ENCODE measurements at places on chromosomes 2 and 18.

GRCh38 chr2:212136216-212136795 is 402.3 kb downstream of the ERBB4 start:
- no peak for DNase-seq

GRCh38 chr2:233404222-233404621 is 49.9 kb downstream of the DGKD start:
- no peak for DNase-seq

- no peak for DNase-seq
These were observed 61.4 kb downstream of the PRPF40A start for GRCh38 chr2:152655880-152656279.

- no peak for DNase-seq
These were observed 78.4 kb downstream of the CLHC1 start for GRCh38 chr2:55153584-55154299.

GRCh38 chr2:46163098-46163430 is 134.1 kb upstream of the EPAS1 start:
- DNase-seq: no peak

DNA sequence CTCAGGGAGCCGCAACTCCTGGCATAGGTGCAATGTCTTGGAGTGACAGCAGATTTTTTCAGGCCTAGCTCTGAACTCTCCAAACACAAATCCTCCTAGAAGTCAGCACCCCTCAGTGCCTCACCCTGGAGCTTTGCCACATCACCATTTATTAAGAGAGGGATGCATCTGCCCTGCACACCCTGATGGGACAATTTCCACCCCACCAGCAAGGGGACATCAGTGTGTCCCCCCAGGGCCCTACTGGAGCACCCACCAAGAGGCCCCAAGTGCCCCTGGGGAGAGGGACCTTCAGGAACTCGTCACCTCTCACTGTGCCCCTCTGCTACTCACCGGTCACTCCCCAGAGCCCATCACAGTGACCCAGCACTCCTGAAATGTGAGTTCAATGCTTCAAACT is 144.7 kb downstream of the NDUFA10 start:
- DNase-seq: no peak

DNA sequence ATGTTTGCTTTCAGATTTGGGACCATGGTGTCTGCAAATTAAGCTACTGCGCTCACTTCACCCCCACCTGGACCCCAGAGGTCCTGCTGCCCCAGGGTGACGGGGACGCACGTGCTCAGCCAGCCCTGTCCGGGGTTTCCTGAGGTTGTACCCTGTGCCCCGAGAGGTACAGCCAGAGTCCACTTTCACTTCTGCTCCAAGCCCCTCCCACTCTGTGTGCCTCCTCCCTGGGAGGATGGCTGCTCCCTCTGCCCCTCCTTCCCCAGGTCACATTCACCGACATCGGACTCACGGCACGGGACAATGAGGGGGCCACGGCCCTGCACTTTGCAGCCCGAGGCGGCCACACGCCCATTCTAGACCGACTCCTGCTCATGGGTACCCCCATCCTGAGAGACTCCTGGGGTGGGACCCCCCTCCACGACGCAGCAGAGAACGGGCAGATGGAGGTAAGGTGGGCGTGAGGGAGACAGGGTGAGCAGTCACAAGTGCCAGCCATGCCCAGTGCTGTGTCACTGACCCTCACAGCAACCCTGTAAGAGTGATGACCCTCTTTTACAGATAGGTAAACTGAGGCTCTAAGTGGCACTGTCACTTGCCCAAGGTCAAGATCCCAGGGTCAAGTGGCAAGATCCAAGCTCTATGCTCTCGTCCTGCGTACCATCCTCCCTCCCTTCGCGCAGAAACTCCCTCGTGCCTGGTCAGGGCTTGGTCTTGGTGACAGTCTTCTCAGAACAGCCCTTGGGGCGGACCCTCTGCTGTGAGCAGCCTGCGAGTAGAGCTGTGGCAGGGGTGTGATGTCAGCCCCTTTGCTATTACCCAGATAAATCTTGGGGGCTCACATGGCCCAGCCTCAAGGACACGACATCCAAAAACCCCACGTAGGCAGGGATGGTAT is 7.6 kb downstream of the ESPNL start:
- no peak for DNase-seq

DNA sequence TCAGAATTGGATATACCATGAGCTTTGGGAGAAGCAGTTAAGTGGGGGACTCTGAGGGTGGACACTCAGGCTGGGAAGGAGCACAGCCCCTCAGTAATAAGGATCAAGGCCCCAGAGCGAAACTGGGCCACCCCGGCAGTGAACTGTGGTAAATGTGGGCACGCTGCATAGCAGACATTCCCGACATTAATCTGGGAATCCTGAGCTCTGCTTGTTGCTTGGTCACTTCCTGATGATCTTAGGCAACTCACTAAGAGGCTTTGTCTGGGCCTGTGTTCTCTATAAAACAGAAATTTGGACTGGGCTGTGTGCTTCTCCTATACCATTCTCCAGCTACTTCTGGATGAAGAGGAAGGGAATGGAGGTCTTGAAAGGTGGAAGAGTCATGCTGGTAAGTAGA is 4.8 kb downstream of the TGFBRAP1 start:
- no peak for DNase-seq

GRCh38 chr18:59633961-59634485 is 63.2 kb downstream of the CCBE1 start:
- DNase-seq: no peak

GRCh38 chr18:49185623-49186022 is 234.9 kb upstream of the SMAD7 start:
- no peak for DNase-seq

DNA sequence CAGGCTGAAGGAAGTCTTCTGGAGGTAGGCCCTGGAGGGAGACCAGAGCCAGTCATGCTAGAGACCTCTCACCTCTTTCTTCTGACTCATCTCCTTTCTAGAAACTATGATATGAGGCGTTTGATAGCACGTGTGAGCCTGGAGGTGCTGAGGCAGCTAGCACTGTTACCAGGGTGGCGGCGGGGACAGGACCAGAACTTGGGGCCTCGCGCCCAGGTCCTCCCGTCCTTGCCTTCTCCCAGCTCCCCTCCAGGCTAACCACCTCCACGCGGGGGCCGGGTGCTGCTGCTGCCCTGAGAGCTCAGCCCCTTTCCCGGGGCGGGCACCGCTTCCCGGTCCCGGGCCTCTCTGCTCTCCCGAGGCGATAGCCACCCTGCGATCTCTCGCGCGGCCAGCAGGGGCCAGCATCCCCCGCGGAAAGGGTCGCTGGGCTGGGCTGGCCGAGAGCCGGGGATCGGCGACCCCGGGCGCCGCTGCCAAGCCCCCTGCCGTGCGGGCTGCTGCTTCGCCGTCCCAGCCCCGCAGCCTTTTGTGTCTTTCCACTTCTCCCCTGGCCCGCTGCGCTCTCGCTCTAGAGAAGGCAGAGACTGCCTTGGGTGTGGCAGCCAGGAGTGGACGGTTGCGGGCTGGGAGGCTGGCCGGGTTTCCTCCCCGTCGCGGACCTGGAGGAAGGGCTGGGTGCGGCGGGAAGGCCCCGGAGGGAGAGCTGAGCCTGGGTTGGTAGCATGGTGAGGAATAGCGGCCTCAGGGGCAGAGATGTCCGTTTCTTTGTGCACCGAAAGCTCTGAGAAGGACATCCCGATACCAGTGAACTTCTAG is 49.1 kb downstream of the TMEM17 start:
- no peak for DNase-seq

DNA sequence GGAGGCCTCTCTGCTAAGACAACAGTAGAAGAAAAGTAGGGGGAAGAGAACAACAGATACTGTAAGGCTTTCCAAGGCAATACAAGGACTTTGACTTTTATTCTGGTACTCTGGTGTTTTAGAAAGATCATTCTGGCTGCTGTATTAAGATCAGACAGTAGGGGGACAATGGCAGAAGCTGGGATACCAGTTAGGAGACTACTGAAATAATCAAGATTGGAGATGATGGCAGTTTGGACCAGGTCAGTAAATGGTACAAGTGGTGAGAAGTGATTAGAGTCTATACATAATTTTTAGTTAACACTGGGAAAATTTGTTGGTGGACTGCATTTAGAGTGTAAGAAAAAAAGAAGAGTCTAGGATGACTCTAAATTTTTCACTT is 139.7 kb downstream of the ROCK1 start:
- DNase-seq: no peak

DNA sequence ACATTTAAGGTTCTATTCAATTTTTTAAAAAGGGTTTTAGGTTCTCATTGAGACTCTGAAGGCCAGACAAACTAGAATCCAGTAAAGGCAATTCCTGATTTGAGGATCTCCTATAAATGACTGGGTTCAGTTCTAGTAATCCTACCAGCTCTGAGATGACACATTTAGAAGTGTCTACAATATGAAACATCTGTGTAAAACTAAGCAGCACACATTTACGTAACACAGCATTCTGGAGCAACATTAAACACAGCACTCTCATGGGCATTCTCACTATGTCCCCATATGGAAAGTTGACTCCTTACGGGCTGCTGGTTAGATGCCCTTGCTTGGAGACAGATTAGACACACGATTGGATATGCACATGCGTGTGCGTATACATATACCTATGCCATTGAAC is 114.4 kb downstream of the ZNF385B start:
- no peak for DNase-seq
